ENCODE measurements at places on chromosomes 13 and 19. TPM values are rescaled to one million over a fixed set of nuclear protein-coding genes. Genes with fewer than 3 reads are reported as not detected.

Gene ZNF506
- 32.3 TPM for total RNA-seq

Gene SMIM44
- total RNA-seq: not detected

Gene SYT5
- 1.3 TPM for total RNA-seq

Gene TEX30
- total RNA-seq: 4.0 TPM

Gene PMIS2
- total RNA-seq: not detected

Gene SKA3
- total RNA-seq: 39.2 TPM

Gene MEDAG
- total RNA-seq: not detected

Gene SLC7A9
- not detected for total RNA-seq

Gene CGB1
- total RNA-seq: not detected
